ENCODE measurements at places on chromosomes 5 and 9. TPM values are rescaled to one million over a fixed set of nuclear protein-coding genes. Genes with fewer than 3 reads are reported as not detected.

DNA sequence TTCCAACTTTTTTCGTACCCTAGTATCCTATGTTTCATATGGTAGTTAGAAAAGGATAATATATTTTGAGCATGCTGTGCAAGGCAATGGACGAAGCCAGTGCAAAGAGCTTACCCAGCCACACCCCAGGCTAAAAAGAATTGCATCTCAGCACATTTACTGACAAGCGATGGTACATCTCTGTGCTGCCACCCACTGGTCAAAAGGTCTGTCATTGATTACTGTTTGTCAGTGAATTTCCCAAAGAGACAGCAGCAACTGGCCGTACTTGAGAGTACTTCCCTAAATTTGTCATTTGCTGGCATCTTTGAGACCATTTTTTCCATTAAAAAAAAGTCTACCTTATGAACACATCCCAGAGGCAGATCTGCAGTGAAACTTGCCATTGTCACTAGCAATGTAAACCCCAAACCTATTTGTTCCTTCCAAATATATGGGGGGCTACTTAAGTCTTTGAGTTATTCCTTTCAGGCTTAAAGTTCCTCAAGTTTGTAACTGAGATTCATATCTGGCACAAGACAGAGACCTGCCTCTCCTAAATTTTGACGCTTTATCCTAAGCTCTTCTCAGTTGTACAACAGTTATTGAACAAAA lies 184.3 kb downstream of the CTNND2 start:
- H3K27ac ChIP-seq, result no peak overlapping the region
- no peaks in the 10 kb centered on the region for H3K36me3 ChIP-seq
- no peak for DNase-seq
- H3K4me3 ChIP-seq, result no peak overlapping the region
- H3K4me1 ChIP-seq, result no peaks in the 10 kb centered on the region
- H3K27me3 ChIP-seq, result no peaks in the 10 kb centered on the region

DNA sequence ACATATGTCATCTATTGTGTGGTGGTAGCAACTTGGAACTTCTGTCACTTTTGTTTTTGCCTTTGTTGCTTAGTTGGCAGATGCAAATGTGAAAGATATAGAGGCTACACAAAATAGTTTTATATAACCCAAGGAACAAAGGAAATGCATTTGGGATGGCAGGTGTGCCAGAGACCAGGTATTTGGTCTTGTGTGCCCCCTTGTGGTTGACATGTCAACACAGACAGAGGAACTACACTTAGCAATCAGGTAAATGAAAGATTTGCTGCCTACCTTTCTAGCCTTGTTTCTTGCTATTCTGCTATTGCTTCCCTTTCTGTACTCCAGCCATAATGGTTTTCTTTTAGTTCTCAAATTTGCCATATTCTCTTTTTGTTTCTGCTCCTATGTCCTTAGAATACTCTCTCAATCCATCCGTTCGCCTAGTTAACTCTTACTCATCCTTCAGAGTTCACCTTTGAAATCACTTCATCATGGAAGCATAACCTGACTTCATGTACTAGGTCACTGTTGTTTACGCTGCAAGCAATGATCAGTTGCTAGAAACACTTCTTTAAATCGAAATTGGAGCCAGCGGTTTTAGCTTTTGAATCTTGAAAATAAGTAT lies 119.5 kb downstream of the TRPM3 start:
- no peak overlapping the region for H3K4me3 ChIP-seq
- no peaks in the 10 kb centered on the region for H3K36me3 ChIP-seq
- no peaks in the 10 kb centered on the region for H3K27me3 ChIP-seq
- H3K27ac ChIP-seq, result no peak overlapping the region

- H3K27ac ChIP-seq, result no peak overlapping the region
- no peaks in the 10 kb centered on the region for H3K36me3 ChIP-seq
- H3K4me1 ChIP-seq, result no peaks in the 10 kb centered on the region
Measured at GRCh38 chr9:20054734-20055133, 265.9 kb upstream of the SLC24A2 start.

GRCh38 chr5:179120951-179121666 lies 60.9 kb downstream of the ZNF354C start:
- no peaks in the 10 kb centered on the region for H3K36me3 ChIP-seq
- no peak overlapping the region for H3K4me3 ChIP-seq
- H3K27ac ChIP-seq, result no peak overlapping the region
- DNase-seq, result no peak
- no peaks in the 10 kb centered on the region for H3K4me1 ChIP-seq

DNA sequence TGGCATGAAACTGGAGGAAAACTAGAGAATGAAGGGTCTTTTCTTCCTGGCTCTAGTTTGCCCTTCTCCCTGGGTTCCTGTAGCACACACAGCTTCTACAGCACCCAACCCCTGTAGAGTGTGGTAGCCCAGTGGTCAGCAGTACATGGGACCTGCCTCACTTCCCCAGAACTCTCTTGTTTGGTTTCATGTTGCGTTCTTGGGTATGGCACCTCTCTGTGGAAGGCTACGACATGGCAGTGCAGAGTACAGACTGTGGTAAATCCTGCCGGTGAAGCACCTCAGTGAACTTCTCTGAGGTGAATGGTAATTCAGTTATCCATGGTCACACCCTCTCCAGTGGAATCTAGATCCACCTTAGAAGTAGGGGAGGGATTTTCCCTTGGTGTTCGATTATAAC lies 105.5 kb downstream of the TLR4 start:
- H3K4me3 ChIP-seq, result no peak overlapping the region
- H3K36me3 ChIP-seq, result no peaks in the 10 kb centered on the region
- no peaks in the 10 kb centered on the region for H3K27me3 ChIP-seq
- no peak overlapping the region for H3K27ac ChIP-seq
- DNase-seq, result no peak

DNA sequence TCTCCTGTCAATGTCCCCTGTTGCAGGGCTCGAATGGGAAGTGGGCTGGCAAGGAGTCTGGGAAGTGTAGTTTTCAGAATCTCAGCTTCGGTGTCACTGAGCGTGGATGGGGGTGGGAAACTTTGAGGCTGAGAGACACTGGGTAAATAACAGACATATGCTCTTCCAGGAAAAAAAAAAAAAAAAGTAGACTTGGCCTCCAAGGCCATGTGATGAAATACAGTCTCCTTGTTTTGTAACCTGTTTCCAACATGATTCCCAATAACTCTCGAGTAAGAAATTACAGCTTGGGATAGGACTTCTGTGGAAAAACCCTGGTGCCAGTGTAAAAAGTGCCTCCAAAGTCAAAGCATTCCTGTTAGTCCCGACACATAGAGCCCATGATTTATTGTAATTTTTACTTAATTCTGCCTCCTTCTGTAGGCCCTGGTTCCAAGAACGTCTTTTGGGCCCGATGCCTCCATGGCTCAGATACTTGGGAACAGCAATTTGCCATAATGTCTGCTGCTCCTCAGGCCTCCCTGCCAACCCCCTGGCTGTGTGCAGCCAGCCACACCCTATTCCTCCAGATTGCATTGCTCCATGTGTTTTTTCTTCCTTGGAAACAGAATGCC lies 119.5 kb upstream of the TNC start:
- H3K27me3 ChIP-seq, result peaks cover 2% of the 10 kb centered on the region
- H3K4me1 ChIP-seq, result no peaks in the 10 kb centered on the region
- no peak overlapping the region for H3K27ac ChIP-seq
- no peak overlapping the region for H3K4me3 ChIP-seq
- DNase-seq, result no peak

- peaks cover 95% of the 10 kb centered on the region for H3K27me3 ChIP-seq
- peaks cover 29% of the 10 kb centered on the region for H3K4me1 ChIP-seq
- DNase-seq, result no peak
- peak within 1 kb of the TSS; percentile 7 for H3K4me3 ChIP-seq
- no peaks in the 10 kb centered on the region for H3K36me3 ChIP-seq
Measured at GRCh38 chr5:43040287-43041098, at the start of gene ANXA2R. Gene ANXA2R (minus strand): TSS chr5:43040319. CDS start chr5:43040046, 273 bp downstream.

GRCh38 chr9:37425298-37425752 lies 2.8 kb downstream of the GRHPR start:
- H3K36me3 ChIP-seq, result peaks cover 19% of the 10 kb centered on the region
- H3K27ac ChIP-seq, result no peak overlapping the region
- no peak for DNase-seq
- peaks cover 2% of the 10 kb centered on the region for H3K4me1 ChIP-seq
- no peak overlapping the region for H3K4me3 ChIP-seq

- H3K27me3 ChIP-seq, result no peaks in the 10 kb centered on the region
- no peaks in the 10 kb centered on the region for H3K4me1 ChIP-seq
- H3K36me3 ChIP-seq, result no peaks in the 10 kb centered on the region
- H3K4me3 ChIP-seq, result no peak overlapping the region
Measured at GRCh38 chr5:44499381-44499780, 110.2 kb upstream of the FGF10 start.

DNA sequence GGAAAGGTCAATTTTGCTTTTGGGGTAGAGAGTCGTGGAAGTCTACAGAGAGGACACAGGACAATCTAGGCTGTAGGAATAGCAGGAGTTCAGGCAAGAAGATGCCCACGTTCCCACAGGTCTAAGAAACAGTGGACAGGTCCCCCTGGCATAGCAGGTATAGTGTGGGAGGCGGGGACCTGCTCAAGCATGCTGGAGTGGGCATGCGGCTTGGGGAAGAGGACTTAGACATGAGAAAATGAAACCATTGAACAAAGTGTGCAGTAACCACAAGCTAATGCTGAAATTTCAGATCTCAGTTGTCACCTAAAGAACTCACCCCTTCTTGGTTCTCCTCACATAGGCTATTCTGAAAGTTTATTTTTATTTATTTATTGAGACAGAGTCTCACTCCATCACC lies 142.8 kb upstream of the EFNA5 start:
- H3K27ac ChIP-seq, result no peak overlapping the region
- H3K4me3 ChIP-seq, result no peak overlapping the region
- H3K36me3 ChIP-seq, result no peaks in the 10 kb centered on the region
- no peak for DNase-seq

- H3K4me1 ChIP-seq, result no peaks in the 10 kb centered on the region
- H3K36me3 ChIP-seq, result peaks cover 4% of the 10 kb centered on the region
- H3K27me3 ChIP-seq, result no peaks in the 10 kb centered on the region
- H3K27ac ChIP-seq, result no peak overlapping the region
Measured at GRCh38 chr9:69392826-69393225, 67.8 kb downstream of the ENTREP1 start.

- H3K36me3 ChIP-seq, result no peaks in the 10 kb centered on the region
- H3K27me3 ChIP-seq, result no peaks in the 10 kb centered on the region
- H3K4me3 ChIP-seq, result no peak overlapping the region
Measured at GRCh38 chr5:142617416-142618129, 68.3 kb downstream of the FGF1 start.

GRCh38 chr5:10936081-10936855 lies 175.2 kb upstream of the DAP start:
- H3K36me3 ChIP-seq, result no peaks in the 10 kb centered on the region
- H3K27me3 ChIP-seq, result no peaks in the 10 kb centered on the region
- H3K27ac ChIP-seq, result no peak overlapping the region
- DNase-seq, result no peak
- no peak overlapping the region for H3K4me3 ChIP-seq
- H3K4me1 ChIP-seq, result no peaks in the 10 kb centered on the region

DNA sequence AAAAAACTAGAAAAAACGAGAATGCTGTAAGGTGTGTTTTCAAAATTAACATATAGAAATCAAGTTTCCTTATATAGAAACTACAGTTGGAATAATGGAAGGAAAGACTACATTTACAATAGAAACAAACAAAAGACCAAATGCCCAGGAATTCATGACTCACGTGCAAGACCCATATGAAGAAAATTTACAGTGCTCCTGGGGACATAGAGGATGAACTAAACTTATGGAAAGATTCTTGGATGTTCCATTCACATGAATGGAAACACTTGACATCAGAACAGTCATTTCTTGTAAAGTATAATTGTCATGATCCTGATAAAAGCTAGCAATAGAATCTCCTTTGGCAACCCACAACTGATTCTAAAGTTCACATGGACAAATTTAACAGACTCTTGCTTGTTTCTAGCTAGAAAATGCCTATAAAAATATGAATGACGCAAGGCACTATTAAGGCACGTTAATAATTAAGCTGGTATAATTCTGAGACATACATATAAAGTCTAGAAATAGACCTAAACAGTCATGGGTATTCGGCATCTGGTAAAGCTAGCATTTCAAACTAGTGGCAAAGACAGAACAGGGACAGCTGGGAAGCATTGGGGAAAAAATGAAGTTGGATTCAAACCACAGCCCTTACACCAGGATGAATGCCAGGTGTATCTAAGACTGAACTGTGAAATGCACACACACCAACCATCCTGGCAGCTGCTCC lies 5.1 kb upstream of the ZFP62 start:
- no peaks in the 10 kb centered on the region for H3K4me1 ChIP-seq
- DNase-seq, result no peak

- H3K4me3 ChIP-seq, result no peak overlapping the region
- DNase-seq, result no peak
- no peaks in the 10 kb centered on the region for H3K4me1 ChIP-seq
- no peaks in the 10 kb centered on the region for H3K36me3 ChIP-seq
Measured at GRCh38 chr9:86389628-86390027, 35.4 kb upstream of the TUT7 start.

DNA sequence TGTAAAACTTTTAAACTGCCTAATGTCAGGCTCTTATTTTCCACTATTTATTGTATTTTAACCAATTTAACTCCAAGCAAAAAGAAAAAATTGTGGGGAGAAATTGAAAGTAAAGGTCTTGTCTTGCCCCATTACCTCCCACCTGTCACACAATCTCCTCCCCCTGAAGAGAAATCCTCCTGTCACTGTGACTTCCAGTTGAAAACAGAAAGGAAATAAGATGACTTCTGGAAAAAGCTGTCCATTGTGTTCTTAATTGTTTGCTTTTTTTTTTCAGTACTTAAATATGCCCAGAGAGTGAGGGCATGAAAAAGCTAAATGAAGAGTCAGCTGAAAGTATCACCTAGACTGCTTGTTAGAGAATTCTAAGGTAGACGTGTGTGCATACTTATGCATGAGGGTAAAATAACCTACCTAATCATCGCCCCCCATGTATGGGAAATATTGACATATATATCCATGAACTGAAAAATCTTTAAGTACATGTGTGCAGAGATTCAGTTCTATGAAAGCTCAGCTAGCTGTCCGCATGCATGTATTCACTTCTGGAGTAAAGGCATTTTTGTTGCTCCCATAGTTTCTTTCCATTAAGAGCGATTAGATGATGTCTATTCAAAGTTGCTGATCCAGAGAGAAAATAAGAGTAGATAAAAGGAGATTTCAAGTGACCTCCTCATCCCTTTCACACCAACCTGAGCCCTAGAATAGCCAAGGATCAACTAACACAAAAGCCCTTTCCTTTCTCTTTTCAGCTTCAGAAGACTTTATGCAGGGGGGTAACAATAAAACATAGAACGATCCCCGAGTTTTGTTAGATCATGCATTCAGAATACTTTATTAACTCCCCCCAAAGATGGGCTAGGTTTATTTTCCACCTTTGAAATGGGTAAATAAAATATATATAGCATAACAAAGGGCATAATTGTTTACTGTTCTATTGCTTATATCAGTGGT lies 5.3 kb downstream of the NR2F1-AS1 start:
- peaks cover 100% of the 10 kb centered on the region for H3K27me3 ChIP-seq
- H3K36me3 ChIP-seq, result no peaks in the 10 kb centered on the region
- H3K27ac ChIP-seq, result no peak overlapping the region
- no peak overlapping the region for H3K4me3 ChIP-seq

- H3K36me3 ChIP-seq, result no peaks in the 10 kb centered on the region
- H3K4me1 ChIP-seq, result peaks cover 7% of the 10 kb centered on the region
- no peak for DNase-seq
- H3K27ac ChIP-seq, result no peak overlapping the region
Measured at GRCh38 chr9:98091735-98092612, 27.0 kb downstream of the TRIM14 start.

GRCh38 chr5:80284720-80285119 lies 28.9 kb upstream of the SERINC5 start:
- H3K4me1 ChIP-seq, result no peaks in the 10 kb centered on the region
- DNase-seq, result no peak
- H3K36me3 ChIP-seq, result no peaks in the 10 kb centered on the region
- no peak overlapping the region for H3K27ac ChIP-seq
- H3K27me3 ChIP-seq, result no peaks in the 10 kb centered on the region

SHOC1 gene
- not detected for total RNA-seq

MUSK gene
- total RNA-seq, result not detected

SLC25A2 gene
- total RNA-seq, result not detected

ADAM19 gene
- total RNA-seq, result 21.4 TPM

TUT7 gene
- 19.3 TPM for total RNA-seq

PDE6A gene
- not detected for total RNA-seq

Measured in H1 (cell line).